ENCODE measurements at places on chromosomes 6 and 20.

- no peak for DNase-seq
Observed at GRCh38 chr6:127586372-127586771, 9.4 kb downstream of the C6orf58 start.

DNA sequence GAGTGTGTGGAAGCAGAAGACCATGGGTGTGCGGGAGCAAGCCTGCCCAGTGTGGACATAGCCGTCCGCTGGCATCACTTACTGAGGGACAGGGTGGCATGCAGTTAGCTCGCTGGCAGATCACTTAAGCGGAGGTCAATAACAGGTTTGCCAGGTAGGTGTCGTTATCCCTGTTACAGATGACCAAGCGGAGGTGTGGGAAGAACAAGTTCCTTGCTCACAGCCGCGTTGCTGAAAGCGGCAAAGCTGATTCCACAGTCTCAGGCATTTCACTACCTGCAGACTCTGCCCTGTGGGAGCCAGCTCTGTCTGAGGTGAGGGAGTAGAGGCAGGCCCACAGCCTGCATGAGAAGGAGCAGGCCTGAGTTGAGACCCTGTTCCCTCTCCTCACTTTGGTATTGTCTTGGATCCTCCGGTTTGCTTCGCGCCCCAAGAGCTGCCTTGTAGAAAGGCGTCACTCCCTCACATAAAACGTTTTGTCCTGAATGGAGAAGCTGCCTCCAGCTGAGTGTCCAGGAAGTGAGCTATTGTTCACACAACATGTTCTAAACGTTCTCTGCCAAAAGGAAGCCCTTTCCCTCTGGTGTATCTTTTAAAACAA lies 96.9 kb downstream of the TCP11 start:
- no peak for DNase-seq

DNA sequence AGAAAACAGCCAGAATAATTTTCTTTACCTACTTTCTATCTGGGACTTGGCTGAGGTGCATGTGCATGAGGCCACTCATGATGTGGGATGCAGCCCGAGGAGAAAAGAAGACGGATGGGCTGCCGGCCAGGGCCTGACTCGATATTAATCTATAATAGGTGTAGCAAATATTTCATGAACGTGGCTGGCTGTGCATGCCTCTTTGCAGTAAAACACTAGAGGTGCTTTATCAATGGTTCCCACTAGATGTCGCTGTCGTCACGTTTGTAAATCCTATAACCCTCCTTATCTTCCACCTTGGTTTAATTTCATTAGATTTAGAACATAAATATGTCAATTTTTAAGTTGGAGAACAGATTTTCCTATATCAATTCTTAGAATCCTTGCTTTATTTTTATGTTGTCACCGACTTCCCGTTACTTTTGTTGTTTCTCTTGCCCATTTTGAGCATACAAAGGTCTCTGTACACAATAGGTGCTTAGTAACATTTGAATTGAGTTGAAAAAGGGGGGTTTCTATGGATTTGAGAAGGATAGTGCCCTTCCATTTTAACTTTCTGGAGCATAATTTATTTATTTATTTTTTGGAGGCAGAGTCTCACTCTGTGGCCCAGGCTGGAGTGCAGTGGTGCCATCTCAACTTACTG lies 19.6 kb upstream of the FERMT1 start:
- DNase-seq: peak; percentile 51

- no peak for DNase-seq
Observed at GRCh38 chr6:32912951-32913350, 27.9 kb downstream of the HLA-DMB start.

- no peak for DNase-seq
Observed at GRCh38 chr6:167270499-167271311, 20.4 kb upstream of the UNC93A start.

DNA sequence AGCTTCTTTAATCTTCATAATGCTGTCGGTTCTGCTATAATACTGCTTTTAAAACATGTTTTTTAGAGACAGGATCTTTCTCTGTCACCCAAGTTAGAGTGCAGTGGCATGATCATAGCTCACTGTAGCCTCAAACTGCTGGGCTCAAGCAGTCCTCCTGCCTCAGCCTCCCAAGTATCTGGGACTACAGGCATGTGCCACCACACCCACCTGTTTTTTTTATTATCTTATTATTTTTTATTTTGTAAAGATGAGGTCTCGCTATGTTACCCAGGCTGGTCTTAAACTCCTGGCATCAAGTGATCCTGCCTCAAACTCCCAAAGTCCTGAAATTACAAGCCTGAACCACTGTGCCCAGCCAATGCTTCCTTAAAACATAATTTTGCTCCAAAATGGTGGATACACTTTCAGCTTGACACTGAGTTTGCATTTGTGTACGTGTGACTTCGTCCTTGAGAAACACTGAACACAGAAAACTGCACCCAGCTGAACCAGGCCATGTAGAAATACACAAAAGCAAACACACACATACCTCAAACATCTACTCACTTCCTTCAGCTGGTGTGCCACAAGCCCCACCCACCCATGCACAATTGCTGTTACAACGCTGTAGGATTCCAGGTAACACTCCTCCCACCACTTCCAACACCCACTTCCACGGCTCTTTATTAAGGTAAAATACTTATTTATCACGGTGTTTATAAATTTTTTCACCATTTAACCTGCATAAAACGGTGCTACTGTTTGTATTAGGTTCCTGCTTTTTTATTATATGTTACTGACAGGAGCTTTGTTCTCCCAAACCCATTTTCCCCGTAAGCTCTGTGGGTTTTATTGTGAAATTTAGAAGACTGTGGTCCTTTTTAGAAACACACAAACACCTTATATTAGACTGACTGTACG lies 109.1 kb downstream of the TSHZ2 start:
- DNase-seq: peak; percentile 67

- no peak for DNase-seq
Observed at GRCh38 chr20:53354314-53354713, 239.3 kb downstream of the ZNF217 start.

DNA sequence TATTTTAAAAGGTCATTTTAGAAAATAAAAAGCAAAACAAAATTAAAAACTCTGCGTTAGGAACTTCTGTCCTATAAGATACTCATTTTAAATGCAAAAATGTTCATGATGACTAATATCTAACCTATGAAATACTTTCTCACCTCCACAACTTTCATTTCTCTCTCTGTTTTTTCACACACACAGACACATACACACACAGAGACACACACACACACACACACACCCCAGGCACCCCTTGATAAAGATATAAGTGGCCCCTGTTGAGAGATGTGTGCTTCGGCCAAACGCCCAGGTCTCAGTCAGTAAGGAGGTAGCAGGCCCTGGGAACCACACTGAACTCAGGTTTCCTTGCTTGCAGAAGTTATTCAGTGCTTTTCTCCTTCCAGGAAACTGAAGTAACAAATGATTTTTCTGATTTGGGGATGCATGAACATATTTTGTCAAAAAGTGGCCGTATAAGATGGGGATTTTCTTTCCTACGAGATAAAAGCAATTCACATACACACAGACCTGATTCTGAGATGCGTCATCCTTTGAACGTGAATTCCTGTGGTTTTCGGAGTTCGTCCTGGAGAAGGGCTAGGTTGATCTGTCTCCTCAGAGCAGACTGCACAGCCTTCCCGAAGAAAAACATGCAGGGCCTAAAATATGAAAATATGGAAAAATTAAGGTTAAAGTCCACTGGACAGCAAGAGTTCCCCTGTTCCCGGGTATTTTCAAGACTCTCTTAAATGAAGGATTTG lies 306.8 kb upstream of the FOXQ1 start:
- peak; percentile 31 for DNase-seq

DNA sequence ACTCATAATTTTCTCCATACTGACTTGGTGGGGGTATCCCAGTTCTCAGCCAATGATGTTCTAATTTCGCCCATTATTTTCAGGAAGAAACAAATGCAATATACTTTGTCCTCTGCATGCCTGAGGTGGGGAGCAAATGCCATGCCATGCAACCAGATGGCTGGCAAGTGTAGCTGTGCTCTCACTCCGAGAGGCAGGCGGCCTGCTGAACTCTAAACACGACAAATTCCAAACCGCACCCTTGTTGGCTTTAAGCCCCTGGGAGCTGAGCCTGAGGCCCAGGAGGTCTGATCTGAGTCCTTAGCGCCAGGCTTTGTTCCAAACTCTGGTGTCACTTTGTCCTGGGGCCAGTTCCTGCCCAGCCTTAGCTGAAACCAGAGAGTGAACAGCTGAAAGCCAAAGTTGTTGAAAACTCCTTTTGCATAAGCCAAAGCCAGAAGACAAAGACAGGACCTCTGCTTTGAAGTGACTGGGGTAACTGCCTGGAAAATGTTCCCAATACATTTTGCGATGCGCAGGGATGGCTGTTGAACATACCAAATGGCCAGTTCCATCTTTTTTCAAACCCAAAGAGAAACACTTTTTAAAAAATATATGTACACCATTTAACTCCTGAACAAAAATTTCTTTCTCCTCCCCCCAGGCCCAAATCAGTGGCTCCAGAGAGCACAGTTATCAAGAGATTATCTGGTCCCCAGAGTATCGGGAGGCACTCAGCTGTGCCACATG lies 46.2 kb downstream of the TTI1 start:
- peak; percentile 30 for DNase-seq

Data from fibroblast of skin of right biceps (primary cell).